ENCODE measurements at places on chromosomes 13 and 19.

GRCh38 chr13:94711561-94712286, 621 bp downstream of the SOX21 start:
- DNase-seq, result no peak

GRCh38 chr19:46482631-46483030, 11.3 kb upstream of the PNMA8A start:
- DNase-seq, result no peak

DNA sequence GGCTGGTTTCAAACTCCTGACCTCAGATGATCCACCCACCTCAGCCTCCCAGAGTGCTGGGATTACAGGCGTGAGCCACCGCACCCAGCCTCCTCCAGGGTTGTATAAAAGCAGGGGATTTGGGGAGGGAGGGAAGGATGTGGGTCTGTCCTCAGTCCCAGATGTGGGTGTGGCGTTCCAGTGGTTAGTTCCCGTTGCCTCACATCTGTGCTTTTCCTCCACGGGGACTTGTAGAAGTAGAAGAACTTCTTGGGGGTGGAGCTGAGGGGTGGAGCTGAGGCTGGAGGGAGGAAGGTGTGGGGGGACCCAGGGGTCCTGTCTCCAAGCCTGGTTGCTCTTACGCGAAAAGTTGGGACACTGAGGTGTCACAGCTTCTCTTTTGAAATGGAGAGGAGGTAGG, 514 bp upstream of the MCEMP1 start:
- no peak for DNase-seq

DNA sequence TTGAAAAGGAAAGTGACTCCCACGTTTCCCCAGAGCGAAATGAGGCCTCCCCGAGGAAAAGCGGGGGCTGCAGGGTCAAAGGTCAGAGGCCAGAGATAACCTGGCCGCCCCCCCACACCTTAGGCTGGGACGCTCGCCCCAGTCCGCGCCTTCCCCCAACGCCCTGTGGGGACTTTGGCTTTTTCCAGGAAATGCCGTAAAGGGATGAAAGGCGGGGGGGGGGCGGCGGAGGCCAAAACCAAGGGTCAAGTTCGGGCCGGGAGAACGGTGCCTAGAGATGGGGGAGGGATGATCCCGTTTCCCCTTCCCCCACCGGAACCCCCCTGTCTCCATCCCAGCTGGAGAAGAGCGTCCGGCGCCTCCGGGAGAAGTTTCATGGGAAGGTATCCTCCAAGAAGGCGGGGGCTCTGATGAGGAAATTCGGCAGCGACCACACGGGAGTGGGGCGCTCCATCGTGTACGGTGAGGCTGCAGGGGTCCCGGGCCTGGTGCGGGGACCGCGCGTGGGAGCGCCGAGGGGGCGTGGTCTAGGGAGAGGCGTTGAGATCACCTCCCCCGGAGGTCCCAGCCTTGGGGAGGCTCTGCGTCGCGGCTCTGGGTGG, 575 bp downstream of the SHFL start:
- no peak for DNase-seq

GRCh38 chr13:95559100-95559499, 6.6 kb downstream of the CLDN10 start:
- no peak for DNase-seq

GRCh38 chr19:44878120-44878865, 12.8 kb upstream of the TOMM40 start:
- DNase-seq, result no peak

GRCh38 chr19:53813996-53814395, 10.1 kb downstream of the NLRP12 start:
- DNase-seq, result peak; percentile 67

DNA sequence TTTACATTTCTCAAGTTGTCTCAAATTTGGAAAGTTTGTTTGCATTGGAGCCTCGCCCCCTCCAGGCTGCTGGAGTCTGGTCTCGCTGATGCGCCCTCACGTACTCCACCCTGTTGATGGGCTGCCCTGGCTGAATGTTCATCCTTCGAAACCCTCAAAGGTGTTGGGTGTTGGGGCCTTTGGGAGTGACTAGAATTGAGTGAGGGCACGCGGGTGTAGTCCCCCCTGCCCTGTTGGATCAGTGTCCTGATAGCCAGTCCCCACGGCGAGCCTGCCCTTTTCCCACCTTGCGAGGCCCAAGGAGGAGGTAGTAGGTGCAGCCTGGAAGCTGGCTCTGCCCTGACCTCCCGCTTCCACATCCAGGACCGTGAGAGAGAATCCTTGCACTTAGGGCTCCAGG, 14.8 kb downstream of the TFDP1 start:
- DNase-seq, result no peak

DNA sequence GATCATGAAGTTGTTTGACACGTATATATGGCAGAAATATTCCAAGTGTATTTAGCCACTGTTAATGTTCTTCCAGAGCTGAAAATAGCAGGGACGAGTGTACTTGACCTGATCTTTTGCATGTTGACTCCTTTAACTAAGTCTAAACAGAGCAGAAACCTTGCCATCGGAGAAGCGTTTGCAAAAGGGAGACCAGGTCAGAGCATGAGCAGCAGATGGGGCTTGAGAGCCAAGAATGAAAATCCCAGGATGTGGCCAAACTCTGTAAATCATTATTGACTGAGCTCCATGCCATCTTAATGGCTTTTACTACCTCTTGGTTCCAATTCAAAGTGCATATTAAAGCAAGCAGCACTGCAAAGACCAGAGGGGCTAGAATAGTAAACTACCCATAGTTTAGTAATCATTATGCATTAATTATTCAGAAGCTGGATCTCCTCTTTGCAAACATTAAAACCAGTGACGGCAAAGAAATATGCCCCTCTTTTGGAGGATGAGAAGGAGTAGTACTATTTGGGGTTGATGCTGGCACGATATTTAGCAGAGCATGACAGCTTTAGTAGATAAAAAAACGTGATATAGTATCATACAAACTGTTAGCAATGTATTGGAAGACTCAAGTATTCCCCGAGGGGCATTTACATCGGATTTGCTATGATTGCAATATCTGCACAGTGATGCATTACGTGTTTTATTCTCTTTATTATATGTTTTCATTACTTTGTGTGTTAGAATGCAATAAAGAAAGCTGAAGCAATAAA, 55.7 kb downstream of the FAM216B start:
- no peak for DNase-seq

GRCh38 chr19:907183-907853, 5.7 kb downstream of the R3HDM4 start:
- DNase-seq, result no peak

GRCh38 chr13:31007417-31007816, 75.0 kb downstream of the TEX26 start:
- DNase-seq, result no peak

DNA sequence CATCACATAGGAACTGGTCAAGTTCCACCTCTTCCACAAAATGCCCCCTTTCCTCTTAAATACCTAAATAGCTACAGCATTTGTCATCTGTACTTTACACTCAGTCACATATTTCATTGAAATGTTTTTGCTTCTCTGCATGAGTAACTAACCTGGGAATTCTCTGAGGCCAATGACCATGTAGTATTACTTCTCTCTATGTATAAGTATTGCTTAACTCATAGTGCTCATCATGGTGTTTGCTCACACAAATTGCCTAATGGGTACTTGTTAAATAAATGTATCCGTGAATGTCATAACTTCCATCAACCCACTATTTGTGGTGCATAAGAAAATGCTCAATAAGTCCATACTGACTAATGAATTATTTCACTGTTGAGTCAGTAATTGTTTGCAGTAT, 115.5 kb downstream of the FGF14 start:
- DNase-seq, result peak; percentile 73

DNA sequence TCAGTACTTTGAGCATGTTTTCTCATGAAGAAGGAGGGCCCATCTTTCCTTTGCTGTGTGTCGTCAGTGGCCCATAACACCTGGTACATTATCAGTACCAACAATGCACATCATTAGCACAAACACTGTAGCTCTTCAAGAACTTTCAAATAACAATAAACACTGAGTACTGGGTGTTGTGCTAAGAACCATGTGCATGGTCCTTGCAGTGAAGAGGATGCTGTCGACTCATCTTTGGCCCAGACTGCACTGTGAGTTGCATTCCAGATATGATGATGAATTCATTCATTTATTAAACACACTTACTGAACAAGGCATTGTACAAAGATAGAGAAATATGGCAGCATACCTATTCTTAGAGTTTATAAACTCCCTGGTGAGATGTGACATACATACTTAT, 55.8 kb downstream of the FLT3 start:
- no peak for DNase-seq

DNA sequence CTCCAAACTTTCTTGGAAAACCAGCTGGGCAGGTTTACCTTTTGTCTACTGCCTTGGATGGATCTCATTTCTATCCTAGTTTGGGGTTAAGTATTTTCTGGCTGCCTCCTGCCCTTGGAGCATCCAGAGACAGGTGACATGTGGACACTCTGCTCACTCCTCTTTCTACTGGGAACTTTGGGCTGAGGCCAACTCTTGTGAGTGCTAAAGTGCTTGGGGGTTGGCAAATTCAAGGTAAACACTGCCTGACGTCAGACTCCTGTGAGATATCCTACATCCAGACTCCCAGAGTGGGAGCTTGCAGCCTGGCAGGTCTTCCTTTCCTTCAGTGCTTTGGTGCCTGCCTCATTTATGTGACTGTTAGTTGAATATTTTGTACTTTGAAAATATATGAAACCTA, 388.1 kb downstream of the KCNRG start:
- DNase-seq, result no peak

DNA sequence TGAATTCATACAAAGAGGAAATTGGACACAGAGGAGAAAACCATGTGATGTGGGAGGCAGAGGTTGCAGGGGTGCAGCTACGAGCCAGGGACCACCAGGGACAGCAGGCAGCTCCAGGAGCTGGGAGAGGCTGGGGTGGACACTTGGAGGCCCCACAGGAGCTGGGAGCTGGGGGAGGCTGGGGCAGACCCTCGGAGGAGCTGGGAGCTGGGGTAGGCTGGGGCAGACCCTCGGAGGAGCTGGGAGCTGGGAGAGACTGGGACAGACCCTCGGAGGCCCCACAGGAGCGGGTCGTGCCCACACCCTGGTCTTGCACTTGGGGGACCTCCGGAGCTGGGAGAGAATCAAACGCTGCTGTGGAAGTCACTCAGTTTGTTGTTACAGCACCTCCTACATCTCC, 141.7 kb downstream of the SOX1 start:
- no peak for DNase-seq

DNA sequence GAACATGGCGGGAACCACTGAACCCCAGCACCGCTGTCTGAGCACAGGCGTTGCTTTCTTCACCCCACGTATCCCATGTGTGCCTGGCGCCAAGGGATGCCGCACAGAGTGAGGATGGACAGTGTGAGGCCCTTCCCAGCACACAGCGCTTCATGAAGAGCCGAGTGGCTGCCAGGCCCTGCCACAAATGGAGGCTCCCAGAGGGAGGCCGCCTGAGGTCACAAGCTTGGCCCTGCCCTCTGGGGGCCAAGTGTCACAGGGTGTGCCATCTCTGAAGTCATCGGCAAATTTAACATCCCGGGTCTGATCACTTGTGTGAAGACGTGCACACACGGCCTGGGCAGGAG, 24.4 kb downstream of the MPND start:
- DNase-seq, result no peak

GRCh38 chr19:42496460-42497133, 31.7 kb downstream of the CEACAM1 start:
- DNase-seq, result no peak

DNA sequence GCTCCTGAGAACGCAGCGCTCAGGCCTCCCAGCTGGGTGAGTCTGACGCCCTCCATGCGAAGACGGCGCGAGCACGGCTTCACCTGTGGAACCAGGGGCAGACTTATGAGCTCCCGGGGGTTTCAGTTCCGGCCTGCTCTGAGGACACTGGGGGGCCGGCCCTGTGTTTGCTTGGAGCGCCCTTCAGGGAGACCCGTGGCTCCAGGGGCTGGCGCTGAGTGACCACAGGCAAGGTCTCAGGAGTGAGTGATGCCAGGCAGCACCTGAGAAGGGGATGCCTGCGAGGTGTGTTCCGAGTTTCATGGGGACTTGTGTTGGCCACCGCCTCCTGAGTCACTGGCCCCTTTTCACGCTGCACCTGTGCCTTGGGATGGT, 4.5 kb downstream of the MCF2L start:
- no peak for DNase-seq

GRCh38 chr19:30855442-30855841, 483.3 kb downstream of the ZNF536 start:
- DNase-seq, result no peak

GRCh38 chr13:91630946-91631345, 232.5 kb downstream of the GPC5 start:
- no peak for DNase-seq

- DNase-seq, result no peak
Observed at GRCh38 chr19:49475995-49476880, 2.2 kb downstream of the FLT3LG start.

DNA sequence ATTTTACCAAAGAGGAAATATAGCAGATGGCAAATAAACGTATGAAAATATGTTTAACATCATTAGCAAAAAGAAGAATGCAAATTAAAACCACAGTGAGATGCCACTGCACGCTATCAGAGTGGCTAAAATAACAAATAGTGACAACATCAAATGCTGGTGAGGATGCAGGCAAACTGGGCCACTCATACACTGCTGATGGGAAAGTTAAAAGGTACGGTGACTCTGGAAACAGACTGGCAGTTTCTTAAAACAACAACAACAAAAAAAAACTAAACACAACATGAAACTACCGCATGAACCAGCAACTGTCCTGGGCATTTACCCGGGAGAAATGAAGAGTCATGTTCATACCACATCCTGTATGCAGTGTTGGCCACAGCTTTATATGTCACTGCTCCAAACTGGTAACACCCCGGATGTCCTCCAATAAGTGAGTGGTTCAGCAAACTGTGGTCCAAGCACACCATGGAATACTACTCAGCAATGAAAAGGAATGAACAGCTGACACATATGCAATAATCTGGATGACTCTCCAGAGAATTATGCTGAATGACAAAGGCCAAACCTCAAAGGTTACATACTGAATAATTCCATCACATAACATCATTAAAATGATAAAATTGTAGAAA, 22.3 kb downstream of the EPS15L1 start:
- no peak for DNase-seq

DNA sequence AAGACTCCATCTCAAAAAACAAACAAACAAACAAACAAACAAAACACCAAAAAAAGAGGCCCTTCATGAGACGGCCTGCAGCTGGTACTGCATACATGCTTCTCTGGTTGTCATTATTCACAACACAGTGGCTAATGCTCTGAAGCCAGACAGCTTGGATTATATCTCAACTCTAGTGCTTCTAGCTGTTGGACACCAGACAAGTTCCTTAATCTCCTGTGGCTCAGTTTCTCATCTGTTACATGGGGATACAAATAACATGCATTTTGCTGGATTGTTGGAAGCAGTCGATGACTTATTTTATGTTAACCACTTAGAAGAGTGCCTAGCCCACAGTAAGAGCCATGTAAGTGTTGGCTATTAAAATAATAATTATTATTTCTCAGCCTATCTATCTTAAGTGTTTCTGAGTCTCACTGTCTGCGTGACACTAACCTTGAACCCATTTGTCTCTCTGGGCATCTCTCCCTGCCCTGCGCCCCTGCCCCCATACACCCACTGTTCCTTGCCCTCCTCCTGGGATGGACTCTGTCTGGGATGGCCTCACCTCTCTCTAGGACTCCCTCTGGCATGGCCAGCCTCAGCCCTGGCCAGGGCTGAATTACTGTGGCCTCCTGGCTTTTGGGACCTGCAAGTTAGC, 3.1 kb upstream of the JUNB start:
- DNase-seq, result no peak

- no peak for DNase-seq
Observed at GRCh38 chr19:16363133-16363851, 38.7 kb downstream of the KLF2 start.

- no peak for DNase-seq
Observed at GRCh38 chr19:49684251-49684982, 5.0 kb upstream of the ADM5 start.
